ENCODE measurements at places on chromosomes 3 and 15.

- no peak for DNase-seq
Observed at GRCh38 chr15:90000186-90001001, 730 bp upstream of the ZNF710 start.

- no peak for DNase-seq
Observed at GRCh38 chr3:150286390-150287147, 121.5 kb upstream of the TSC22D2 start.

DNA sequence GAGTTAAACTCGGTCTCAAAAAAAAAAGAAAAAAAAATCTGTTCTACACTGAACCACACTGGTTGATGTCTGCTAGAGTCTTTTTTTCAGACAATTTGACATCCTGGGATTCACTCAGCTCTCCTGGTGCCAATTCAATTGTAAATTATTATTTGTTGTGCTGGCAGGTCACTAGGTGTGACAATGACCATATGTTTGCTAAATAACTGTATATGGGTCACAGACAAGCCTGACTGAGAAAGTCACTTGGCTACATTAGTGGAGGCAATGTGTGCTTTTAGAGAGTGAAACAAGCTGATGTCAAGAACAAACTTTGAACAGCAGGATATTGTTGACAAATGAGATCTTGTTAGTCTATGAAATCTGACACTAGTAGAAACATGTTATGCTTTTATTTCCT, 1379.1 kb downstream of the ZPLD1 start:
- DNase-seq = no peak

DNA sequence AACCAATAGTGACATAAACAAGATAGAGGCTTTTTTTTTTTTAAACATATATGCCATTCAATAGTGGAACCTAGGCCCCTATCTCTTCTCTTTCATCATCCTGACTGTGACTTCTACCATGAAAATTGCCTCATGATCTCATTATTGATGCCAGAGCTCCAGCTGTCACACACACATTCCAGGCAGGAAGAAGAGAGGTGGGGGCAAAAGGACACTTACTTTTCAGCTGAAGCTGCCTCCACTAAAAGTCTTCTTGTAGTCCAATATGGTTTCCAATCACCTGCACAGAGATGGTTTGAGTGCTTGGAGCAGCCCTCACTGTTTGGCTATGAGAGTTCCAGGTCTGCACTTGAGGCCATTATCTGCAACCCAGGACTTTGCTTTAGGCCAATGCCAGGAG, 45.0 kb downstream of the CLEC3B start:
- no peak for DNase-seq

GRCh38 chr15:40306908-40307307, 827 bp downstream of the PLCB2 start:
- DNase-seq = no peak

GRCh38 chr3:188727052-188727451, 444.7 kb upstream of the TPRG1 start:
- no peak for DNase-seq

- no peak for DNase-seq
Observed at GRCh38 chr3:5441401-5441800, 253.9 kb downstream of the EDEM1 start.

Data from stimulated activated CD8-positive, alpha-beta memory T cell treated with anti-CD3 and anti-CD28 coated beads, Interleukin-4, amount 100 ng/mL, for 4 hours (primary cell).